ENCODE measurements at places on chromosomes 3 and 15.

DNA sequence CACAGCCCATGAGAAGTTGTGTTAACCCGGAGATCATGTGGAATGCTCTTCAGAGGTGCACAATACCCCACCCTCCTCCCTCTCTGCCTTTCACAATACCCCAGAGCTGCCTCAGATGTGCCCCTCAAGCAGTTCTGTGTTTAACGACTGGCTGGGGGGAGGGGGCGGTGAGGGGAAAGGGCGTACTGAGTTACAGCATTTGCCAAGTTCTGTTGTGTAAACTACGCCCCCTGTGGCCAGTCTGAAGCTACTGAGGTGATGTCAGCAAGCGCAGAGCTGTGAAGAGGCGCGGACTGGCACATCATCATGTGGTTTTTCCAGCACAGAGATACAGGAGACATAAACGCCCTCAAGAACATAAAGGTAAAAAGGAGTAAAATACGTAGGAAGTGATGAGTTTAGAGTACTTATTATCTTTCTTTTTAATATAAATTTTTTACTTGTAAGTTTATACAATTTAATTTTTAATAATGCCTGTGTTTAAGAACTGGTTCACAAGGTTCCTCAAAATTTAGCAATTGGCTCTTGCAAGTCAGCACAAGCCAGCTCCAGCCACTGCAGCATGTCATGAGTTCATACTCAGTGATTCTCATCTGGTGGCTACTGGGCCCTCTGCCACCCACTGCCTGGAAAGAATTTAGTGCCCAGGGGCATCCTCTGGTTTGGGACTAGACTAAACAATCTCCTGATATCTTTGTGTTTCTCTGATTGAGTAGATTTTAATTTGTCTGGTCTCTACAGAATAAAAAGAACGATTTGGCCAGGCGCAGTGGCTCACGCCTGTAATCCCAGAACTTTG, 1.7 kb downstream of the EPB42 start:
- no peak for DNase-seq

DNA sequence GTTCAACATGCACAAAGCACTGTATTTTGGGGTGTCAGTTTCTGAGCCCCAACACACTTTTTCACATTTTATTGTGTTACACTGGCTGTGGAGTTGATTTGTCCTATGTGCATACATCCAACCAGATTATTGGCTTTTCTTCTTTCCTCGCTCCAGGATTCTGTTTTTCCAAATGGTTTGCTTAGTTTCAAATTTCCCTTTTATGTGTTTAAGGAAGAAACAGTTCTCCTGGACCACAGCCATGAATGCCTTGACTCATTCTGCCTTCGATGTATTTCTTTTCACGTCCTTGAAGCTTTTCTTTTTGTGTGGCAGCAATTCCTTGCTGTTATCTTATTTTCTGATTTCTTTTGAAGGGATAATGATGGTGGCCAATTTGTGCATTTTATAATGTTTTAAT, 53.8 kb downstream of the CACNA2D3 start:
- no peak for DNase-seq

- DNase-seq, result no peak
Observed at GRCh38 chr3:6264036-6264435, 596.9 kb upstream of the GRM7 start.

- no peak for DNase-seq
Observed at GRCh38 chr3:176964661-176965060, 232.6 kb downstream of the TBL1XR1 start.

- DNase-seq, result no peak
Observed at GRCh38 chr3:177776661-177777101, 579.4 kb upstream of the TBL1XR1 start.

DNA sequence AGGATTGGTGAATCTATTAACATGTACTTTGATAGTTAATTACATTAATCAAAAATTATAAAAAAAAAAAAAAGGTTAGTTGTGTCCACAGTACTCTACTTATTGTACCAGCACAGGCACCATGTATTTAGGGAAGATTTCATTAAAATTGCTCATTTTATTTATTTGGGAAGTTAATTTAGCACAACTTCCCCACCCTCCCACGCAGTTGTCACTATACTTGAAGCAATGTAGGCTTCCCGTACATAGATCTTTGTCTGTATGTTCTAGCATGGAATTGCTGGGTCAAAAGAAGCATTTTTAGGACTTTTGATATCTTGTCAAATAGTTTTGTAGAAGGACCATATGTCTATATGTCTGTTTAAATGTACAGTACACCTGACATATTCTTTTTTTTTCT, 4.4 kb downstream of the GPR27 start:
- no peak for DNase-seq

GRCh38 chr15:87817553-87817952, 439.0 kb downstream of the NTRK3 start:
- no peak for DNase-seq

DNA sequence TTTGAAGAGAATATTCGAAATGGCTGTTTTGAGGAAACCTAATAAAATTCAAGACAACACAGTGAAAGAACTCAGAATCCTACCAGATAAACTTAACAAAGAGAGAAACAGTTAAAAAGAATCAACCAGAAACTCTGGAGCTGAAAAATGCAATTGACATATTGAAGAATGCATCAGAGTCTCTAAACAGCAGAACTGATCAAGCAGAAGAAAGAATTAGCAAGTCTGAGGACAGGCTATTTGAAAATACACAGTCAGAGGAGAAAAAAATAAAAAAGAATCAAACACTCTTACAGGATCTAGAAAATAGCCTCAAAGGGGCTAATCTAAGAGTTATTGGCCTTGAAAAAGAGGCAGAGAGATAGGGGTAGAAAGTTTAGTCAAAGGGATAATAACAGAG, 13.5 kb downstream of the C3orf33 start:
- DNase-seq, result no peak

DNA sequence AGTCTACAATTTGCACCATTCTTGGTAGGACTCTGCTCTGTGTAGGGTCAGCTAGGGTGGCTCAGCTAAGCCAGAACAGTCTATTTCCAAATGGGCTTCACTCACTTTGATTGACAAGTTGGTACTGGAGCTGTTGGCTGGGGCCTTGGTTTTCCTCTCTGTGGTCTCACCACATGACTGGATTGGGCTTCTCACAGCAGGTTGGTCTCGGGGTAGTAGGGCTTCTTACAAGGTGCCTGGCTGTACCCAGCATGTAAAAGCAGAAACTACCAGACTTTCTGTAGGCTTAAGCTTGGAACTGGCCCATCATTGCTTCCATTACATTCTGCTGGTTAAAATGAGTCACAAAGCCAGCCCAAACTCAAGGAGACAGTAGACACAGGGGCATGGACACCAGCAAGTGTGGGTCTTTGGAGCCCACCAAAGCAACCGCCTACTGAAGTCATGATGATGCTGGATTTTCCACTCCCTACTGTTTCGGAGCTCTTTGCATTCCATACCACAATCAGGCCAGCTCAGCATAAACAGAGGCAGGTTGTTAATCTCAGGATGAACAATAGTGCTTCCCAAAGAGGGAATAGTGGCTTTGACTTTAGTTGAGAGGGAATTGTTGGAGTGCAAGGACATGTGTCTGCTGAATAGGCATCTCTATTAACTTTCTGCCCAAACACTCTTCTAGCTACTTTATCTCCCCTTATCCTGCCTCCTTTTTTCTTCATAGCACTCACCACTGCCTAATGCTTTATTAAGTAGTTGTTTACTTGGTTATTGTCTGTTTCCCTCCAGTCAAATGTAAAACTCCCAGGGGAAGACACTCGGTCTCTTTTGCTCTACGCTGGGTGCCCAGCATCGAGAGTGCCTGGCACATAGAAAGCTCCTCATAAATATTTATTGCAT, 78.0 kb upstream of the RARB start:
- DNase-seq, result no peak

GRCh38 chr3:128557531-128558280, 64.7 kb upstream of the GATA2 start:
- no peak for DNase-seq

GRCh38 chr3:129701161-129701560, 94.7 kb upstream of the PLXND1 start:
- DNase-seq, result no peak

- DNase-seq, result no peak
Observed at GRCh38 chr3:148079370-148079769, 618.3 kb upstream of the AGTR1 start.

DNA sequence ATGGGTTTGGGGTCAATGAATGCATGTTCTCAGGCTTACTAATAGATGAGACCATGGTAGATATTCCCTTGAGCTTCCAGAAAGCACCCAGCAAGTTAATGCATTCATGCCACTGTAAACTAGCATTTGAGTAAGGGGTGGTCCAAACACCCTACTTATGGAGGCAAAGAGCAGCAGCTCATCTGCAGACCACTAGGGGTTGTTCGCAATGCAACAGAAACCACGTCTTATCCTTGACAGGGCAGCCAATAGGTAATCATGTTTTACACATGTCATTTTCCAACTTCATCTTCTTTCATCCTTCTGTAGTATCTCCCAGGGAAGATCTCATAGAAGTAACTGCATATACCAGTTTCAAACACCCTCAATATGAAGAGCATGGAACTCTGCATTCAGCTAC, 330.2 kb downstream of the RORA start:
- DNase-seq, result no peak

GRCh38 chr15:83018436-83018835, 7.0 kb upstream of the C15orf40 start:
- DNase-seq, result no peak

DNA sequence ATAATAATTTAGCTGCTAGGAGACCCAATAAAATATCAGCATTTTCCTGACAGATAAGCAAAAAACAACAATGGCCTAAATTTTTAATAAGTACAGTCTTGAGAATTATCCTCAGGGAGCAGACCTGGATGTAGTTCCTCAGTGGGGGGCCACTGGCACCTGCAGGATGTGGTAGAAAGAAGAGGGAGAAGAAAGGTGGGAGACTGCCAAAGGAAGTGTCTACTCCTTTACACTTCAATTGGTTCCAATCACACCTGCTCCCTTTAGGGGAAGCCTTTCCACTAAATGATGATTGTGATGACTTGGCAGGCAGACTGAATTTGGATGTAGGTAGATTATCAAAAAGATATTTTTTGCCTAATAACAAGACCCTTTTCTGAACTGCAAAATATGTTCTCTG, 353.0 kb upstream of the SATB1 start:
- no peak for DNase-seq

- DNase-seq, result no peak
Observed at GRCh38 chr3:54671511-54671910, 256.3 kb downstream of the LRTM1 start.

DNA sequence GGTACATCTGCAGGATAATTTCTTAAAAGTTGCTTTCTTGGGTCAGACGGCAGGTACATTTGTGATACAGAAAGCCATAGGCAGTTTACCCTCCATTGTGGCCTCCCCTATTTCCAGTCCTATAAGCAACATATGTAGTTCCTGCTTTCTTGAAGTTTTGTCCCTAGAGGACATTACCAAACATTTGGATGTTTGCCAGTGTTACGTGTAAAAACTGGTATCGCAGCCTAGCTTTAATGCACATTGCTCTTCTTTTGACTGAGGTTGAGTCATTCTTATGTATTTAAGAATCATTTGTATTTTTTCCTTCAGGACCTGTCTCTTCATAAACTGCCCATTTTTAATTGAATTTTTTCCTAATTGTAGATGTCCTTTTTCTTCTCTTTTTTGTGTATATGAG, 114.3 kb downstream of the DIPK2A start:
- DNase-seq, result peak; percentile 25

- no peak for DNase-seq
Observed at GRCh38 chr3:184912163-184912562, 100.2 kb downstream of the VPS8 start.

GRCh38 chr3:10655105-10655504, 149.7 kb upstream of the ATP2B2 start:
- DNase-seq, result no peak

- no peak for DNase-seq
Observed at GRCh38 chr15:45921376-45921775, 286.5 kb downstream of the SQOR start.

DNA sequence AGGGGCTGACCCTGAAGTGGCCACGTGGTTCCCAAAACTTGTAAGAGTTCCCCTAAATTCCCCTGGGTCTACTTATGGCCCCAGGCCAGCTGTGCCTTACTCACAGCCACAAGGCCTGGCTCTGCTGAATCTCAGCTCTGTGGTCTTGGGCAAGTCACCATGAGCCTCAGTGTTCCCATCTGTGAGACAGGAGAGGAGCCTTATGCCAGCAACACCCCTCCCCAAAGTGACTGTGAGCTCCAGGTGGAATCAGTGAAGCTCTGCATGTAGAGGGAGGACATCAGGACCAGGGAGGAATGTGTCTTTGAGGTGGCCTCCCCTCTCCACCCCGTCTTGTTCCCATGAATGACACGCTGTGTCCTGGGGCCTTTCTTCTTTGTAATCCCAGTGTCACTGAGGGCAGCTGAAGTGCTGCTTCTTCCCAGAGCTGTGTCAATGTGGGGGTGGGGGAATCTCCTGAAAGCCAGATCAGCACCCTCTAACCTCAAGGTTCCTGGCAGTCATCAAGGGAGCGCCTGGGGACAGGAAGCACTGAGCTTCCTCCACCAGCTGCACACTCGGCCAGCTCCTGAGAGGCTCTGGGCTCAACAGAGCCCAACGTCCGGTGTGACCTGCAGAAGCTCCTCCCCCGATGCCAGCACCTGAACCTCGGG, 258.9 kb downstream of the UACA start:
- DNase-seq, result no peak
